Activated CD4-positive, alpha-beta memory T cell treated with anti-CD3 and anti-CD28 coated beads, Interleukin-2, amount 10 ng/mL, durations not matched to agents 7 days and 5 days (primary cell): ENCODE measurements at places on chromosomes 1 and 21. TPM values are rescaled to one million over a fixed set of nuclear protein-coding genes. Genes with fewer than 3 reads are reported as not detected.

C1orf232 gene
- total RNA-seq: not detected

GPATCH2 gene
- 8.2 TPM for total RNA-seq

RGS13 gene
- total RNA-seq: not detected

CD84 gene
- total RNA-seq: 21.6 TPM

IPO9 gene
- total RNA-seq: 44.3 TPM

ITLN2 gene
- not detected for total RNA-seq

TRABD2B gene
- total RNA-seq: not detected

PM20D1 gene
- total RNA-seq: 0.43 TPM

RNU1-3 gene
- 1,570 TPM for total RNA-seq
